ENCODE measurements at places on chromosomes 3 and 15.

DNA sequence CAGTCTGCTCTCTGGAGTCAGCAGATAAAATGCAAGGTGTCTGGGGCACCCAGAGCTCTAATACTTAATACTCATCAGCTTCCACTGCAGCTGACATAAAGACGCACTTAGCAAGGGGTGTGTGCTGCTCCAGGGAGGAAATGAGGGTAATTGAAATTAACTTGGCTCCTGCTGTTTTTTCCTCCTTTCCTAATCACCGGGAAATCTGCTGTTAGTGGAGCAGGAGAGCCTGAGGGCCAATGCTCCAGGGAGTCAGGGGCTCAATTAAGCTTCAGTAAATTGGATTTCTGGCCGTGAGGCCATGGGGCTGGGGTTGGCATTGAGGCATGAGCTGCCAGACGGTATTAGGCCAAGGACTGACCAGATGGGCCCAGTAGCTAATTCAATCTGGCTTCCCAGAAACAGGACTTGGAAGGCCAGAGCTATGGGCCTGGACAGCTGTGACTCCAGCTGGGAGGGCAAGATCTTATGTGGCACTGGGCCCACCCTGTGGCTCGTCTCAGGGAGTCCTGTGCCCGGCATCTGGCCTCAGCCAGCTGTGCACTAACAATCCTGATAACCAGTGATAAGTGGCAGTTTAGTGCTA is 30.7 kb upstream of the CHRNB4 start:
- no peak for DNase-seq

GRCh38 chr3:117617906-117618305 is 908.3 kb downstream of the TUSC7 start:
- DNase-seq: no peak

DNA sequence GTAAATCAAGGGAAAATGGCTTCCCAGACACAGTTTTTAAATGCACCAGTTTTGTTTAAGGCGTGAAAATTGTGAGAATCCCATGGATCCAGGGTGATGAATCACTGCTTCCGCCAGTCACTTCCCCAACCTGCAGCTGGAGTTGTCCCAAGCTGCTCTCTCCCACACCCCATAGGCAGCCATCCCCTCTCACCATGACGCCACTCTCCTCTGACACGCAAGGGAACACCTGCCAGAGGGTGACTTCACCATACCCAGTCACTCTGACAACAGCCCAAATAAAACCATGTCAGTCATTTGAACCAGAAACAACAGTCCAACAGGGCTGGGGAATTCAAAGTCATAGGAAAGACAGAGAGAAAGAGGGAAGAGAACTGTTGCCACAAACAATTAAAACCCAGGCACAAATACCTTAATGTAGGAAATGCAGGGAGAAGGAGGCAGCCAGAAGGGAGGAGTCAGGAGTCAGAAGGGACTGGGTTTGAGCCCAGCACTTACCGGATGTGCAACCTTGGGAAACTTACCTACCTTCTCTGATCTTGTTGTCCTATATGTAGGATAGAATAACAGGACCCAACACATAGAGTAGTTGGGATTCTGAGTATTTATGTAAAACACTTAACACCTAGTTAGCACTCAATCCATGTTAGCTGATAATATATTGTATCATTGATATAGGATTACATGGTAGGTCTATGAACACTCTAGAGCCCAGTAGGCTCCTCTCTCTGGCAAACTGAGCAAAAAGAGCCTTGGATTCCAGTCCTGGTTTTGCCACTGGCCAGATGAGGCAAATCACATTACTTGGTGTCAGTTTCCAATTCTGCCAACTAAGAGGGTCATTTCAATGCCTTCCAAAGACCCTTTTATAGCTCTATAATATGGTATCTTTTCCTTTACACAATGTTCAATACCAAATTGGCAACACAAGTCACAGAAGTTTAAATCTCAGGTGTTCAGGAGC is 326.3 kb upstream of the ICE2 start:
- no peak for DNase-seq

GRCh38 chr3:67278015-67278618 is 280.0 kb downstream of the KBTBD8 start:
- DNase-seq: no peak

GRCh38 chr3:175670557-175670956 is 811.4 kb downstream of the NAALADL2 start:
- DNase-seq: no peak

DNA sequence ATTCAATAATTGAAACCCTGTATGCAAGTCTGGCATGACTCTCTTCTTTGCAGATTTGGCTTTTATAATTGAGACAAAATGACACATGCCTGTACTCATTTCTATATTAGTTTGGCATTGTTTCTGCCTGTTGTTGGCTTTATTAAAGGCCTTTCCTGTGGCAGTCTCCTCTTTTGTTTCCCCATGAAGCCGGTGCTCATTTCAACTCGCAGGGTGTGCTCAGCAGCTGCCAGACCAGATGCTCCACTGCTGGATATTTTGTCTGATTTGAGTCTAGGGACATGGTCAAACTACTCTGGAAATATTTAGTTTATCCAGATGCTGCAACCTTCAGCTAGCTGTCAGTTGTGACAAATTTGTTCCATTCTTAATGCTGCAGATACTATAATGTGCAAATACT is 445.3 kb downstream of the NAALADL2 start:
- no peak for DNase-seq

DNA sequence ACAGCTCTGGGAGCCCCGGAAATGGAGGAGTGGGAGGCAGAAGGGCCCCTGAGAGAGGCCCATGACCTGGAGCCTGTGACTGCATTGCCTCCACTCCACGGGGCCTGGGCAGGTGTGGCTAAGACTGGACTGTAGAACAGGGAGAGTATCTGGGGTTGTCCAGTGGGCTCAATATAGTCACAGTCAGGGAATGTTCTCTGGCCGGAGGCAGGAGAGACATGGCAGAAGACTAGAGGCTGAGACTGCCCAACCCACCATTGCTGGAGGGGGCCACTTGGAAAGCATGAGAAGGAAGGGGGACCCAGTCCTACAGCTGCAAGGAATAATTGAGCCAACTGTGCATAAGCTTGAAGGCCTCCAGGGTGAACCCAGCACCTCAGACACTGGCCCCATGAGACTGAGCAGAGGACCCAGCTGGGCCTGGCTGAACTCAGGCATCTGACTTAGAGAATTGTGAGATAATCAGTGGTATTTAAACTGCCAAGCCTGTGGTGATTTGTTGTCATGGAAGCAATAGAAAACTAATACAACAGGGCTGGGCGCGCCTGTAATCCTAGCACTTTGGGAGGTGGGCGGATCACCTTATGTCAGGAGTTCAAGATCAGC is 33.1 kb downstream of the NIPA2 start:
- no peak for DNase-seq

DNA sequence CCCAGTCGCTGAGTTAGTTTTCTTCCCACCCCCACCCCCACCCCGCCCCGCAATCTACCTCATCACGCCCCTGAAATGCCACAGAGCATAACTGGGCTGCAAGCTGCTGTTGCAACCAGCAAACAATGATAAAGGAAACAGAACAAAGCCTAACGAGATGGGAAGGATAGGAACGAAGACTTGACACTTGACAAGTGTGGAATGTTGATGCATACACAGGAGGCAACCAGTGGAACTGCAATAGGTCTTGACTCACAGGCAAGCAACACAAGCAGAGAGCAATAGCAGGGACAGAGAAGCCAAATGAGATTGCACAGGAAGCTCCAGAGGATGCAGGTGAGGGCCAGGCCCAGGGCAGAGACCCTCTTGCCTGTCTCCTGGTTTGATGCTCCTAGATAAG is 225.9 kb downstream of the IGSF11 start:
- DNase-seq: no peak

DNA sequence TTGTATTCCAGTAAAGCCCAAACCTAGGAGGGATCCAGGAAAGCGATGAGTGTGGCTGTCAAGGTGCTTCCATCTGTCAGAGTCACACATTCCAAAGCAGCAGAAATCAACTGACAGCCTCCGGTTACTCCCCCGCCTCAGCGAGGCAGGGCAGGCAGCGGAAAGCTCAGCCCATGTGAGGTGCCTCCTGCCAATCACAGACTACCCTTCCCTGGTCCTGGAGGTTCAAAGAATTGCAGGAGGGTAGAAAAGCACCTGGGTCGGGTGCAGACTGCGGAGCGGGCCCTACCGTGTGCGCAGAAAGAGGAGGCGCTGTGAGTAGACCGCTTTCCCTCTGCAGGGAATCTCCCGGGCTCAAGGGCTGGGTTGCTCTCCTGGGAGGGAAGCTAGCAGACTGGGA is at the start of gene UPK1B:
Gene UPK1B (plus strand): TSS at position 274 of the 400 bp plus-strand sequence. CDS start 13,144 bp downstream, outside the sequence.
- no peak for DNase-seq

DNA sequence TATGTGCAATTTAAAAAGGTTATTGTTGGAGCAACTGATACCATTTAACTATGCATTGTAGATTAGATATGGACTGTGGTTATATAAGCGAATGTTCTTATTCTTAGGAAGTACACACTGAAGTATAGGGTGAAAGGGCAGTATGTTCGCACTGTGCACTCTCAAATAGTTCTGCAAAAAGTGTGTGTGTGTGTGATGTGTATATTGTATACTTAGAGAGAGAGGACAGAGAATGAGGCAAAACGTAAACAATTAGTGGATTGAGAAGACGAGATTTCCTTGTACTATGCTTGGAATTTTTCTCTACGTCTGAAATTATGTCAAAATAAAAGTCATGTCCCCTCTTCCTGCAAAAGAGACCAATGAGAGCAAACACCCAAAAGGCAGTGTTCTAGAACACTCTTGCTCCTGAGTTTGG is 30.4 kb downstream of the LSM3 start:
- DNase-seq: no peak

- DNase-seq: no peak
Observed at GRCh38 chr15:82040862-82041261, 5.0 kb downstream of the MEX3B start.

All from pons (tissue), 1 donor.